ENCODE measurements at places on chromosomes 4 and X. TPM values are rescaled to one million over a fixed set of nuclear protein-coding genes. Genes with fewer than 3 reads are reported as not detected.

DNA sequence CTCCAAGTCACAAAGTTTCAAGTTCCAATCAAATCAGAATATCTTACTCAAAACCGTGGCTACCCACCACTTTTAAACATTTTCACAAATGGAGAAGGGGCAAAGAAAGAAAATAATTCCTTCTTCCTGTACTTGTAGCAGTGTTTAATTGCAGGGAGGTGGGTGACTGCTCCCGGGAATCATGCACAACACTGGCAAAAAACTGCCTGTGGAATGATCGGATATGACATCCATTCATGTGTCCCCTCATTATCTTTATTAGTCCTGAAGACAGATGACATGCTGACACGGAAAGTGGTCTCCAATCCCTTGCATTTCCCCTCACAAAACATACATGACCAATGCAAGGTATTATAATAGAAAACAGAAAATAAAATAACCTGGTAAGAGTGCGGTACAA lies 2.0 kb downstream of the TSPAN5 start:
- DNase-seq: no peak

GRCh38 chrX:13305108-13305507 lies 14.7 kb downstream of the ATXN3L start:
- no peak for DNase-seq

GRCh38 chr4:9925750-9926439 lies 95.4 kb downstream of the SLC2A9 start:
- DNase-seq: no peak

GRCh38 chr4:184361443-184361842 lies 112.9 kb downstream of the IRF2 start:
- no peak for DNase-seq

The CD99L2 gene
- 35.1 TPM for total RNA-seq
